Esophagus muscularis mucosa (tissue), 4 donors: ENCODE measurements at places on chromosomes 13 and 19. TPM values are rescaled to one million over a fixed set of nuclear protein-coding genes. Genes with fewer than 3 reads are reported as not detected.
A peak's percentile ranks its signal among the peaks of the same experiment; 100 is the strongest.

GRCh38 chr13:112465251-112466131 is 89.3 kb downstream of the SPACA7 start:
- DNase-seq: peak; percentile 79
- no peak overlapping the region for H3K27ac ChIP-seq
- no peak overlapping the region for H3K4me3 ChIP-seq

DNA sequence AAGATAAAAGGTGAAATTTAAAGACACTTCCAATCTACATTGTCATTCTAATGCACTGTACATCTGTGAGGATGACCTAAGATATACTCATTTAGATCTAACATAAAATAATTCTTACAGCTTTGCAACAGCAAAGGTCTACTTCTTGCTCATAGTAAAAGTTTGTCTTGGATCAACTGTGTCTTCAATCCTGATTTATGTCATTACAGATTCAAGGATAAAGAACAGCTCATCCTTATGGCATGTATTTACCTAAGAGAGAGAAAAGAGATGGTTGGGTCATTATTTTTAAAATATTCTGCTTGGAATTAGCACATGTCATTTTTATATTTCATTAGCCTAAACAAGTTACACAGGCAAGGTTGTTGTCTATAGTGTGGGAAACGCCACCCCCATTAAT is 2193.1 kb downstream of the PCDH9 start:
- no peak overlapping the region for H3K27ac ChIP-seq
- no peaks in the 10 kb centered on the region for H3K36me3 ChIP-seq
- H3K27me3 ChIP-seq: no peaks in the 10 kb centered on the region
- H3K4me1 ChIP-seq: no peaks in the 10 kb centered on the region
- H3K4me3 ChIP-seq: no peak overlapping the region

NCR1 gene
- not detected for total RNA-seq

GRCh38 chr19:5504114-5504513 is 48.9 kb downstream of the ZNRF4 start:
- no peak for DNase-seq
- no peaks in the 10 kb centered on the region for H3K36me3 ChIP-seq
- no peaks in the 10 kb centered on the region for H3K27me3 ChIP-seq
- H3K27ac ChIP-seq: no peak overlapping the region
- no peaks in the 10 kb centered on the region for H3K4me1 ChIP-seq
- H3K4me3 ChIP-seq: no peak overlapping the region

- peak; percentile 87 for DNase-seq
- no peaks in the 10 kb centered on the region for H3K4me1 ChIP-seq
- H3K36me3 ChIP-seq: no peaks in the 10 kb centered on the region
- no peaks in the 10 kb centered on the region for H3K27me3 ChIP-seq
Observed at GRCh38 chr19:28556371-28556770, 656.6 kb downstream of the UQCRFS1 start.

LSM4 gene
- 86.8 TPM for total RNA-seq

DNA sequence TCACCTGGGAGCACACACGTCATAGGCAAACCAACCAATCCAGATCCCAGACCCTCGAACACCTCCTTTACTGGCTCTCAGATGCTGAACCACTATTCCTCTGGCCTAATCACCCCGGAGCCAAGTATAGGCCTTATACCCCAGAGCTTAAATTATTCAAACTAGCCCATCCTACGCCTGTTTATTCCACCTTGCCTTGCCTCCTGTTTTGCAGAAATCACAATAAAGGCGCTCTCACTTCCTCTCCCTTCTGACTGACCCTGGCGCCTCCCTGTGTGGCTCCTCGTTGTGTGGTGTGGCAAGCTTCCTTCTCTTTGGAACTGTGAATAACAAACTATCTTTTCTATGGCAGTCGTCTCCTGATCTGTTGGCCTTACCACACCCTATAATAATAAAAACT is 354.9 kb downstream of the ENOX1 start:
- peaks cover 14% of the 10 kb centered on the region for H3K4me1 ChIP-seq
- H3K36me3 ChIP-seq: no peaks in the 10 kb centered on the region

GRCh38 chr19:44741258-44741731 is 7.2 kb upstream of the BCL3 start:
- peak overlapping the region; percentile 96 for H3K27ac ChIP-seq
- H3K4me3 ChIP-seq: no peak overlapping the region
- peaks cover 70% of the 10 kb centered on the region for H3K4me1 ChIP-seq
- H3K27me3 ChIP-seq: no peaks in the 10 kb centered on the region
- no peak for DNase-seq
- H3K36me3 ChIP-seq: no peaks in the 10 kb centered on the region

ERICH6B gene
- total RNA-seq: not detected

DNA sequence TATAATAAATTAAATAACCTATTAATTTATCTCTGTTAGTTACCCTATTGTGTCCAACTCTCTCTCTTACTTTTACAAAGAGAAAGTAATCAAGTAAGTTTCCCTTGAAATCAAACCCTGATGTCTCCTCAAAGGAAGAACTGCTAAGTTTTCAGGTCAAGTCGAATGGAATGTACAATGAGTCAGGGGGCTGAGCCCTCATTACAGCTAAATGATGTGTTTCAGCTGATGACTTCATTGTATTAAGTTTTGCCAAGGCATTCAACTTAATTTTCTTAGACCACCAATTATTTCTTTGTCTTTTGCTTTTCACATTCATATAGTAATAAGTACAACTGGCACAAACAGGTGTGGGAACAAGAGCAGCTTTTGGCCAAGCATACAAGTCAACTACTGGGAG is 54.7 kb upstream of the DCT start:
- no peaks in the 10 kb centered on the region for H3K27me3 ChIP-seq
- no peak for DNase-seq
- no peak overlapping the region for H3K27ac ChIP-seq
- no peaks in the 10 kb centered on the region for H3K36me3 ChIP-seq
- H3K4me3 ChIP-seq: no peak overlapping the region

DNA sequence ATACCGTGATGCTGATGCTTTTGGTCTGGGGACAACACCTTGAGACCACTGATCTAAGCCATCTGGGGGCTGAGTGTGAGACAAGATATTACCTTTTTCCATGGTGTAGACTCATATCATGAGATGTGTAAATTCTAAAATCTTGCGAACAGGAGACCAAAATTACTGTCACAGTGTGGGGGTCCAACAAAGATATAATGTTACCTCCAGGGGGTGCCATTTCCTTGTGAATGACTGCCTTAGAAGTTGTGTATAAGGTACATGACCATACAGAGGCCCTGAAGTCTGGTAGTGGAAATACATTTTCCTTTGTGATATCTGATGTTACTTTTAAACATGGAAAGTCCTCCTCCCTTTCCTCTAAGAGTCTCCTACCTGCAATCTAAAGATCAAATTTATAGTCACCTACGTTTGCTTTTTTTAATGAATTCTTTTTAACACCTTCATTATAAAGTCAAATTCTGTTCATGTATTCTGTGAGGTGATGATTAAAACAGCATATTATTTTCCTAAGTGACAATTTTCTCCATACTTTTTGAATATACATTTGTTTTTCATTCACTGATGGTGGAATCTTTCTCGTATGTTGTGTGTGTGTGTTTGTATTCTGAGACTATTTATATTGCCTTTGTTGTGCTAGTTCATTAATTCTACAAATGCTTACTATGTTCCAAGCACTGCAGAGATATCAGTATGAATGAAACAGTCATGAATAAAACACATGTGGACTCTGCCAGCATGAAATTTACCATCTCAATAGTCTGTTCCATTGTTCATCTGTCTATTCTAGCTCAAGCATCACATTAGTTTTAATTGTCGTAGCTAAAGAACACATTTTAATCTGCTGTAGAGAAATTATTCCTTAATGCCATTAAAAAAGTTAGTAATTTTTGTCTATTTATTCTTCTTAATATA is 113.7 kb downstream of the RFC3 start:
- no peak overlapping the region for H3K4me3 ChIP-seq
- no peaks in the 10 kb centered on the region for H3K36me3 ChIP-seq
- H3K4me1 ChIP-seq: no peaks in the 10 kb centered on the region
- no peaks in the 10 kb centered on the region for H3K27me3 ChIP-seq
- no peak overlapping the region for H3K27ac ChIP-seq

ZNF135 gene
- total RNA-seq: 9.1 TPM

GPR12 gene
- total RNA-seq: 0.17 TPM

DNA sequence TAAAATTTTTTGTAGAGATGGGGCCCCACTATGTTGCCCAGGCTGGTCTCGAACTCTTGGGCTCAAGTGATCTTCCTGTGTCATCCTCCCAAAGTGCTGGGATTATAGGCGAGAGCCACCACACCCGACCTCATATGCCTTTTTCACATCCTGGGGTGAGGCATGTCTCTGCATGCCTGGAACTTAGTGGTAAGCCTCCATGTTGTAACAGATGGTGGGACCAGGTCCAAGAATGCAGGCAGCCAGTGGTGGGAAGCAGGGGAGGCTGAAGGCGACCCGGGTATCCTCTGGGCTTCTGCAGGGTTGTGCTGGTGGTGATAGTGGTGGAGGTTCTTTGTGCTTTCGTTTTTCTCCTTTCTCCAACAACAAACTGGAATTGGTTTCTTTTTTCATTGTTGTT is 30.1 kb upstream of the CCDC124 start:
- no peak for DNase-seq
- H3K4me3 ChIP-seq: no peak overlapping the region
- H3K27me3 ChIP-seq: no peaks in the 10 kb centered on the region
- H3K27ac ChIP-seq: no peak overlapping the region
- no peaks in the 10 kb centered on the region for H3K4me1 ChIP-seq
- no peaks in the 10 kb centered on the region for H3K36me3 ChIP-seq

GRCh38 chr13:39415008-39415802 is 187.8 kb downstream of the LHFPL6 start:
- H3K27me3 ChIP-seq: no peaks in the 10 kb centered on the region
- no peaks in the 10 kb centered on the region for H3K36me3 ChIP-seq
- peaks cover 76% of the 10 kb centered on the region for H3K4me1 ChIP-seq
- H3K27ac ChIP-seq: peak overlapping the region; percentile 13

ZNF235 gene
- 4.9 TPM for total RNA-seq

DNA sequence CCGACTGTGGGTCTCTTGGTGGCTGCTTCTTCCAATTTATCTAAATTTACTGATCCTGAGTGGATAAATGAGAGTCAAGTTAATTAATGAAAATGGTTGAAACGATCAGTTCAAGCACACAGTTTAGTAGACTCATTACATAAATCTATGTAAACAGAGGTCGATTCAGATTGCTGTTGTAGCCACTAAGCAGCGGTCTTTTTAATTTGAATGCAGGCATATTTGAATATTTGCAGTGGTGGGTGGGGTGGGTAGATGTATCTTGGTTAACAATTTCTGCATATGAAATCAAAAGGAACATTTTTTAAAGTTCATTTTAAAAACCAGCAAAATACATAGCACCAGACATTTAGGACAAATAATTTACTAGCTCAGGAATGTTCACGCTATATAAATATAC is 325.9 kb downstream of the KLF12 start:
- H3K27ac ChIP-seq: no peak overlapping the region
- H3K27me3 ChIP-seq: no peaks in the 10 kb centered on the region
- H3K36me3 ChIP-seq: no peaks in the 10 kb centered on the region

- H3K4me3 ChIP-seq: peak overlapping the region; percentile 56
- H3K36me3 ChIP-seq: no peaks in the 10 kb centered on the region
- no peak overlapping the region for H3K27ac ChIP-seq
- peaks cover 13% of the 10 kb centered on the region for H3K4me1 ChIP-seq
- DNase-seq: peak; percentile 94
- H3K27me3 ChIP-seq: no peaks in the 10 kb centered on the region
Observed at GRCh38 chr19:20999731-21000352, 20.6 kb upstream of the ZNF430 start.

PRSS57 gene
- total RNA-seq: not detected

DNA sequence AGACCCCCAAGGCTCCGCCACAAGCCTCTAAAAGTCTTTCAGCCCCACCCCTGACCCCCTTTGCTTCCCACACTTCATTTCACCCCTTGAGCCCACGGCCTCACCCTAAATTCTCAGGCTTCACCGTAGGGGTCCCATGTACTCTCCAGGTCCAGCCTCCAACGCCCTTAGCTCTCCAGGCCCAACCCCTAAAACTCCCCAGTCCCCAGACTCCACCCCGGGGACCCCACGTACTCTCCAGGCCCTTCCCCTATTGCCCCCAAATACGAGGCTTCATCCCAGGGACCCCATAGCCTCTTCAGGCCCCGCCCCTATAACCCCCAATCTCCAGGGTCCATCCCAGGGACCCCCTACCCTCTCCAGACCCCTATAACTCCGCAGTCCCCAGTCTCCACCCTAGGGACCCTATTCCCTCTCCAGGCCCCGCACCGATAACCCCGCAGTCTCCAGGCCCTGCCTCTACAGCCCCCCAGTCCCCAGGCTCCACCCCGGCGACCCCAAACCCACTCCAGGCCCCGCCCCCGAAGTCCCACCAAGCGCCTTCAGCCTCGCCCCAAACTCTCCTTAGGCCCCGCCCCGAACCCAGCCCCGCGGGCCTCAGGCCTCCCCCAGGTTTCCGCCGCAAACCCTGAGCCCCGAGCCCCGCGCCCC is 619 bp downstream of the MED16 start:
- H3K4me3 ChIP-seq: peak overlapping the region; percentile 83
- DNase-seq: no peak
- H3K4me1 ChIP-seq: peaks cover 31% of the 10 kb centered on the region
- no peaks in the 10 kb centered on the region for H3K27me3 ChIP-seq
- peaks cover 46% of the 10 kb centered on the region for H3K36me3 ChIP-seq
- peak overlapping the region; percentile 91 for H3K27ac ChIP-seq

GRCh38 chr13:103002279-103002678 is 63.9 kb downstream of the SLC10A2 start:
- no peaks in the 10 kb centered on the region for H3K27me3 ChIP-seq
- no peaks in the 10 kb centered on the region for H3K36me3 ChIP-seq
- H3K27ac ChIP-seq: no peak overlapping the region
- DNase-seq: no peak
- no peaks in the 10 kb centered on the region for H3K4me1 ChIP-seq

DNA sequence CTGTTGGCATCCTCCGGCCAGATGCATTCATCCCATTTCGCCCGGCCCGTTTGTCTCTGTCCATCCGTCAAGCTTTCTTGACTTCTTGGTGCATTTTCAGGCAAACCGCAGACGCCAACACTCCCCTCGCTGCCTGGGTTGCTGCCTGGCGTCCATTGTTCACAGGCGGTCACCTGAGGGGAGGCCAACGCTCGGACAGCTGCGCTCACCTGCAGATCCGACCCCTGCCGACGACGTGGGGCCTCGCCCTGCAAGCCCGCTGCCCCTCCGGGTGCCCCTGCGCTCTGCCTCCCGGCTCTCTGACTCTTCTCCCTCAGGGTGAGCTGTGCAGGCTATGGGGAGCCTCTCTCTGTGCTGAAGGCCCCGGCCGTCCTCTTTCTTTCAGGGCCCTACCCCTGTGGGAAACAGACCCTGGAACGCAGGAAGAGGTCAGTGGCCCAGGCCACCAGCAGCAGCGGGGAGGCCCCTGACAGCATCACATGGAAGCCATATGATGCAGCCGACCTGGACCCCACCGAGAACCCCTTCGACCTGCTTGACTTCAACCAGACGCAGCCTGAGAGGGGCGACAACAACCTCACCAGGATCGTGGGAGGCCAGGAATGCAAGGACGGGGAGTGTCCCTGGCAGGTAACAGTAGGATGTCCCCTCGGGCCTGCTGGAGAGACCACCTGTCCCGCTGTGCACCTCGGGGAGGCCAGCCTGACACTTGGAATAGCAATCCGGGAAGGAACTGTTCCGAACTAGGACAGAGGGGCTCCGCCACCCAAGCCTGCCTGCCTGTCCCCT is 14.8 kb upstream of the PROZ start:
- no peaks in the 10 kb centered on the region for H3K36me3 ChIP-seq
- H3K4me3 ChIP-seq: no peak overlapping the region

TEX29 gene
- total RNA-seq: not detected

- H3K27ac ChIP-seq: no peak overlapping the region
- H3K4me1 ChIP-seq: no peaks in the 10 kb centered on the region
- H3K27me3 ChIP-seq: no peaks in the 10 kb centered on the region
- DNase-seq: no peak
Observed at GRCh38 chr13:89806594-89806993, 1540.9 kb upstream of the MIR17HG start.

ZNF525 gene
- 9.6 TPM for total RNA-seq

SULT2A1 gene
- total RNA-seq: not detected

GRCh38 chr13:40164133-40164532 is 502.3 kb downstream of the FOXO1 start:
- DNase-seq: no peak
- no peak overlapping the region for H3K27ac ChIP-seq
- peaks cover 9% of the 10 kb centered on the region for H3K4me1 ChIP-seq
- H3K36me3 ChIP-seq: no peaks in the 10 kb centered on the region
- no peaks in the 10 kb centered on the region for H3K27me3 ChIP-seq
